ENCODE measurements at places on chromosomes 5 and 9. TPM values are rescaled to one million over a fixed set of nuclear protein-coding genes. Genes with fewer than 3 reads are reported as not detected.
A peak's percentile ranks its signal among the peaks of the same experiment; 100 is the strongest.

- DNase-seq: peak; percentile 16
Measured at GRCh38 chr9:136079211-136079915, 15.7 kb downstream of the NACC2 start.

DNA sequence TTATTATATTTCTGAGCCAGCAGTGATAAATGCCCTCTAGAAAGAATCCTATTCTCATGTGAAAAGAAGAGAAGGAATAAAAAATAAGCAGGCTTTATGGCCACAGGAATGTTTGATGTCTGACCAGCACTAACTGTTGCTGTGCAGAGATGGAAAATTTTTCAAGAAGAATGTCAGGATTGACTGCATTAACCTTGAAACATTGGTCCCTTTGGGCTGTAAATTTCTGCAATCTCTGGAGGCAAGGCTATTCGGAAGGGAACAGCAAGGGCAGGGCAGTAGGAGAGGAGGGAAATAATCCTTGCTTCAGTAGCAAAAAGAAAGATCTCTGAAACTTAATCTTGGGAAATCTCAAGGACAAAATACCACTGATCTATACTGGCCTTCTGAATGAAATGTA is 415.2 kb downstream of the DNAH5 start:
- DNase-seq: no peak

- no peak for DNase-seq
Measured at GRCh38 chr9:126491949-126492348, 121.8 kb upstream of the LMX1B start.

GRCh38 chr9:88661759-88662158 is 126.8 kb downstream of the NXNL2 start:
- no peak for DNase-seq

The SMU1 gene
- 34.9 TPM for total RNA-seq

DNA sequence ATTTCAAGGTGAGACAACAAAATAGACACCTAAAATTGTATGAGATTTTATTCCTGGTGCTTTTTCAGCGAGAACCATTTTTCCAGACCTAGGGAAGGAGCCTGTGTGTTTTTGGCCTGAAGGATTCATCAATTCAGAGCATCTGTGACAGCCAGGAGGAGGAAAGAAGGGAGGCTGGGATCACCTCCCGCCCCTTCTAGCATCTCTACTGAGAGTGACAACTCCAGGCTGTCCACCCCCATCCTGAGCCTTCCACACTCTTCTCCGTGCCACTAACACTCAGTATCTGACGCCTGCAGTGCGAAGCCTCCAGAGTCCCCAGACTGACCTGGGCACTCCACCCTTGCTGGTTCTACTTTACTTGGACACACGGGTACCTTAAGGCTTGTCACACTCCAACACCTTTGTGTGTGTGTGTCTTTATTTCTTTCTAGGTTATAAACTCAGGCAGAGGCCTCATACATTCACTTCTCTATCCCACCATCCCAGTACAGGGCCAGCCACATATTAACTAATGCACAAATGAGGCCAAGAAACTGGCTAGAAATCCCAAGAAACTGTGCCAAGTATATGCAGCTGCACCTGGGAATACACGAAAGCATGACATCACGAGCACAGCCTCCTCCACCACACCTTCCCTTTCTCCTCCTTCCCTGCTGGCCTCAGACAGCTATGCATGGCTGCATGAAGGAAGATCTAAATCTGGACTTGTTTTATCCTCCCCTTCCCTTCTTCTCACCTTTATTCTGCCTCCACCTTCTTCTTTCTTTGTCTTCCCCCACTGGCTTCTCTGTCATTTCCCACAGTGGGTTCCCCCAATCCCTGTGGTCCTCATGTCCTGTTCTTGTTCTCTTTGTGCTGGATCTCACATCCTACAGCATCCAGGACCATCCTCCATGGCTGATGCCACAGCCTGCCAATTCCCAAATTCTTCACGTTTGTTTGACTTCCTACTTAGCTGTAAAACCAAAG is 16.0 kb downstream of the S1PR3 start:
- DNase-seq: no peak

DNA sequence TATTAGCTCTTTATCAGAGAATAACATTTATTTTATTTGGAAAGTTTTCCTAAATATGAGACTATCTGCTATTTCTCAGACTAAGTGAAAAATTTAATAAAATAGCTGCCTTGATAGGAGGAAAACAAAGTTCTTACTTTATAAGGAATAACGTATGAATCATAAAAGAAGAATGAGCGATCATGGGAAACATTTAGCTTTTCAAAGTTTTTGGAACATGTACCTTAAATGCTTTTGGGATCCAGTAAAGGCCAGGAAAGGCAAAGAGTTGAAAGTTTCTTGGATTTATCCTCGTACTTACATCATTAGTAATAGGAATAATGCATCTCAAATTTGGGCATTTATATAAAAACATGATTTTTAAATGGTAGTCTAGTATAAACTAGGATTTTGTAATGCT is 19.4 kb downstream of the OGN start:
- DNase-seq: no peak

Measured in neural progenitor cell (in vitro differentiated cells).